Naive thymus-derived CD4-positive, alpha-beta T cell (primary cell): ENCODE measurements at places on chromosomes 3 and 15.

DNA sequence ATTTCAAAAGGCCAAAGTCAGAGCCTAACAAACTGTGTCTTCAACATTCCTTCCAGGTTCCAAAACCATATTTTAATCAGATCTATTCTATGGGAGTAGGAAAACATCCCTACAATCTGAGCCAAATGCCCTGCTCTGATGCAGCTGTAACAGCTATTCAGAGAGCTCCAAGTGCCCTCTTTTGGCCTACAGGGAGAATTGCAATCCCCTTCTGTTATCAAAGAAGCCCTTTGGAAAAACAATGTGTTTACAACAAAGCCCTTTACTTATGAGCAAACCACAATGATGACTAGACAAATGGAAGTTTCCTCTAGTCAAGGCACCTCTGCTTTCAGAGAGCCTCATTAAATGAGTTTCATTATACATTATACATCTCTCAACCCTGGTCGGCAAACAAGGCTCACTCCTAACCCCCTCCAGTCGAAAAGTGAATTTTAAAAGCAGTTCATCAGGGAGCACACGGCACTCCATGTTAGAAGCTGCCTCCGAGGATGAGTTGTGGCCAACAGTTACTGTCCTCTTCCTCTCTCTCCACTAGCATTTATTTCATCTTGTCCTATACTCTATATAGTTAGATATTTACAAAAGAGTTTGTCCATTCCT lies 42.6 kb upstream of the TMCO5A start:
- DNase-seq, result no peak
- H3K27ac ChIP-seq, result no peak overlapping the region
- H3K27me3 ChIP-seq, result no peaks in the 10 kb centered on the region

GRCh38 chr3:66397745-66398144 lies 103.1 kb downstream of the LRIG1 start:
- H3K4me3 ChIP-seq, result no peak overlapping the region
- H3K27ac ChIP-seq, result no peak overlapping the region
- H3K36me3 ChIP-seq, result no peaks in the 10 kb centered on the region
- no peak for DNase-seq
- H3K4me1 ChIP-seq, result peaks cover 19% of the 10 kb centered on the region

DNA sequence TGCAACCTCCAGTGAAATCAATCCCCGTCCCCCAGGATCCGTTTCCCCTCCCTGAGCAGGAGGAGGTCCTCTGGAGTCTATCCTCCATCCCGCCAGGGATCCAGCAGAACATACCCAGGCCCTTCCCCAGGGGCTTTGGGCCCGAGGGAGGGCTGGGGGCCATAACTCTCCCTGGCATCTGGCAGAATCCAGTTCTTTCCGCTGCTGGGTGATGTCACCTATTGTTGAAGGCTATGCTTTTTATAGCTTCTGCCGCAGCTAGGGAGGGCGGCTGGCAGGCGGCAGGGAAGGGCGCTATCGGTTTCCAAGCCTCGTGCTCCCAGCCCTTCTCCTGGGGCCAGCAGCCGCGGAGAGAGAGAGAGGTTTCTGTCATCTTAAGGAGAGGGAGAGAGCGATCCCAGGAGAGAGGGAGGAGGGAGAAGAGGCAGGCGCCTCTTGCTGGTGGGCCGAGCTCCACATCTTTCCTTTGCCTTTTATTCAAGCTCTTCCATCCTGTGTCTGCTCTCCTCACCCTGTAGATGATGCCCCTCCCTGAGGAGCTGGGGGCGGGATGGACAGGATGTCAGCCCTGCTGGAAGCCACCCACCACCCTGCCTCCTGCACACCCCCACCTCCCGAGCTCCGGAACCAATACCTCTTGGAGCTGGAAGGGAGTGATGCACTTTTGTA lies 120.1 kb downstream of the ANP32A start:
- H3K4me1 ChIP-seq, result no peaks in the 10 kb centered on the region
- H3K36me3 ChIP-seq, result no peaks in the 10 kb centered on the region
- no peak for DNase-seq
- H3K27ac ChIP-seq, result no peak overlapping the region
- H3K4me3 ChIP-seq, result no peak overlapping the region
- H3K27me3 ChIP-seq, result no peaks in the 10 kb centered on the region

- H3K4me1 ChIP-seq, result no peaks in the 10 kb centered on the region
- no peak overlapping the region for H3K4me3 ChIP-seq
- H3K36me3 ChIP-seq, result no peaks in the 10 kb centered on the region
Measured at GRCh38 chr3:66039590-66039887, 821 bp upstream of the MAGI1 start.

DNA sequence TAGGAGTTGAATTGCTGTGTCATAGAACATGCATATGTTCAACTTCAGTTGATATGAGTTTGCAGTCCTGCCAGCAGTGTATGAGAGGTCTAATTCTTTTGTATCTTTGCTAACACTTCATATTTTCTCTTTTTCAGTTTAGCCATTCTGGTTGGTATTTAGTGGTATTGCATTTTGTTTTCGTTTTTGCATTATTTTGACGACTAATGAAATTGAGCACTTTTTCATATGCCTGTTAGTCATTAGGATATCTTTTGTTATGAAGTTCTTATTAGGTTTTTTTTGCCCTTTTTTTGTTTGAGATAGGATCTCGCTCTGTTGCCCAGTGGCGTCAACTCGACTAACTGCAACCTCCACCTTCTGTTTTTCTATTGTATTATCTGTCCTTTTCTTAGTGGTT lies 9.2 kb downstream of the TRIP4 start:
- H3K27me3 ChIP-seq, result no peaks in the 10 kb centered on the region
- no peak for DNase-seq
- no peak overlapping the region for H3K27ac ChIP-seq
- H3K4me3 ChIP-seq, result no peak overlapping the region

DNA sequence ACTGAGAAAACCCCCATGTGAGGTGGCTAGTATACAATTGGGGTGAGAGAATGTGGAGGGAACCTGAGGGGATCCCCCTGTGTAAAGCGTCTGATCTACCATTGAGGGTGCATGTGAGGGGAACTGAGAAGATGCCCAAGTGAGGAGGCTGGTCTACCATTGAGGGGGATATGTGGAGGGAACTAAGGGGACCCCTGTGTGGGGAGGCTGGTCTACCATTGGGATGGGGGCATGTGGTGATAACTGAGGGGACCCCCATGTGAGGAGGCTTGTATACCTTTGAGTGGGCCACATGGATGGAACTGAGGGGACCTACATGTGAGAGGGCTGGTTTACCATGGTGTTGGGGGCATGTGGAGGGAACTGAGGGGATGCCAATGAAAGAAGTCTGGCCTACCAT lies 160.8 kb downstream of the FBLN2 start:
- no peak for DNase-seq
- no peaks in the 10 kb centered on the region for H3K36me3 ChIP-seq
- no peaks in the 10 kb centered on the region for H3K4me1 ChIP-seq
- no peaks in the 10 kb centered on the region for H3K27me3 ChIP-seq
- no peak overlapping the region for H3K27ac ChIP-seq

DNA sequence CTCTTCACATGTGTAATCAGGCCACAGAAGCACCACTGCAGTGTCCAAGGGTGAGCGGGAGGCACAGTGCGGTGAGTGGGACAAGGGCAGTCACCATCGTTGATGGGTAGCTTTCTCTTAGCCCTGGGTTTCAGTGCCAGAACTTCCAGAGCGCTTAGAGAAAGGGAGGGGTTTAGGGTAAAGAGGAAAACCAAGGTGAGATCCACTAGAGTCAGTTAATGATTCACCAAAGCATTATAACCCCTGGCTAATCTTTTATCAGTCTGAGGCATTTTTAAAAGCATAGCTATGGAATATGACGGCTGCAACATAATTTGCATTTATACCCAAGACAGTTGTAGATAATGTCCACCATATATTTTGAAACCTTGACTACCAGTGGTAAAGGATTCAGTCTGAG lies 94.8 kb downstream of the SHQ1 start:
- no peaks in the 10 kb centered on the region for H3K27me3 ChIP-seq
- DNase-seq, result no peak
- no peaks in the 10 kb centered on the region for H3K36me3 ChIP-seq
- peaks cover 17% of the 10 kb centered on the region for H3K4me1 ChIP-seq

- H3K4me3 ChIP-seq, result no peak overlapping the region
- H3K4me1 ChIP-seq, result no peaks in the 10 kb centered on the region
- H3K36me3 ChIP-seq, result no peaks in the 10 kb centered on the region
- H3K27me3 ChIP-seq, result no peaks in the 10 kb centered on the region
- H3K27ac ChIP-seq, result no peak overlapping the region
Measured at GRCh38 chr3:139928708-139929505, 6.1 kb upstream of the CLSTN2 start.

- no peaks in the 10 kb centered on the region for H3K27me3 ChIP-seq
- H3K4me3 ChIP-seq, result no peak overlapping the region
- no peak for DNase-seq
- H3K27ac ChIP-seq, result no peak overlapping the region
Measured at GRCh38 chr15:91635641-91636040, 217.9 kb upstream of the SLCO3A1 start.

GRCh38 chr3:76969996-76970615 lies 69.8 kb upstream of the ROBO2 start:
- DNase-seq, result no peak
- H3K27ac ChIP-seq, result no peak overlapping the region
- H3K4me3 ChIP-seq, result no peak overlapping the region
- H3K4me1 ChIP-seq, result no peaks in the 10 kb centered on the region
- no peaks in the 10 kb centered on the region for H3K36me3 ChIP-seq
- no peaks in the 10 kb centered on the region for H3K27me3 ChIP-seq

DNA sequence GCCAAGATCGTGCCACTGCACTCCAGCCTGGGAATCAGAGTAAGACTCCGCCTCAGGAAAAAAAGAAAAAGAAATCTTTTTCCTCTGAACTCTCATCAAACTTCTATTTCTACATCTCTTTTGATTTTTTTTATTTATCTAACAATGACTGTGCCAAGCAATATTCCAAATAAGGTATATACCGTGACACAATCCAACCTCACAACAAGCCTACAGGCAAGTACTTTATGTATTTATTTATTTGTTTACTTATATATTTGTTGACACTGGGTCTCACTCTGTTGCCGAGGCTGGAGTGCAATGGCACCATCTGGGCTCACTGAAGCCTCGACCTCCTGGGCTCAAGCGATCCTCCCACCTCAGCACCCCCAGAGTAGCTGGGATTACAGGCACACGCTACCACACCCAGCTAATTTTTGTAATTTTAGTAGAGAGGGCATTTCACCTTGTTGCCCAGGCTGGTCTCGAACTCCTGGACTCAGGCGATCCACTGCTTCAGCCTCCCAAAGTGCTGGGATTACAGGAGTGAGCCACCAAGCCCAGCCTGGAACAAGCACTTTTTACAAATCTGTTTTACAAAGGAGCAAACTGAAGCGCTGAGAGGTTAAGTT lies 94.9 kb upstream of the CHD2 start:
- no peak for DNase-seq
- peaks cover 5% of the 10 kb centered on the region for H3K4me1 ChIP-seq
- no peaks in the 10 kb centered on the region for H3K27me3 ChIP-seq
- H3K36me3 ChIP-seq, result no peaks in the 10 kb centered on the region

DNA sequence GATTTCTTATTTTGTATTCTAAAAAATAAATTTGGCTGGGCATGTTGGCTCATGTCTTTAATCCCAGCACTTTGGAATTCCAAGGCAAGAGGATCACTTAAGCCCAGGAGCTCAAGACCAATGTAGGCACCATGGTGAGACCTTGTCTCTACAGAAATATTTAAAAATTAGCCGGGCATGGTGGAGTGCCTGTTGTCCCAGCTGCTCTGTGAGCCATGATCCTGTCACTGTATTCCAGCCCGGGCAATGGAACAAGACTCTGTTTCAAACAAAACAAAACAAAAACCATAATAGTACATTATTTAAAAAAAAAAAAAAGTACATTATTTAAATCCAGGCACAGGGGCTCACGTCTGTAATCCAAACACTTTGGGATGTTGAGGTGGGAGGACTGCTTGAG lies 5.5 kb upstream of the RTF1 start:
- no peaks in the 10 kb centered on the region for H3K36me3 ChIP-seq
- H3K27ac ChIP-seq, result no peak overlapping the region
- H3K4me3 ChIP-seq, result no peak overlapping the region
- no peaks in the 10 kb centered on the region for H3K4me1 ChIP-seq

DNA sequence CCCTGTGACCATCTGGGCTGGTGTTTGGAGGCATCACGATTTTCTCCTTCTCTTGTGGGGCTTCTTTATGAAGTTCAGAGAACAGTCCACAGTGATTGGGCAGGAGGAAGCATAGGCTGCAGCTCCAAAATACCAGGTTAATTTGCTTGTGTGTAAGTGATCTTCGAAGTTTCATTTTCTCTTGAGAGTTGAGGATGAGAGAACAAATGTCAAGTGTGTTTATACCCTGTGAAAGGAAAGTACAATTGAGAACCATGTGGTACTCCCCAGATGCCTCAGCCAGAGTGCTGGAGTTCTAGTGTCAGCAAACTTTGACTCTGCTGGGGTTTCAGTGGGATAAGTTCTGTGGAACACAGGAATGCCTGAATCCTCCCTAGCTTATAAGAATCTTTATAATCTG lies 357.1 kb upstream of the CFAP20DC start:
- no peak overlapping the region for H3K27ac ChIP-seq
- H3K36me3 ChIP-seq, result no peaks in the 10 kb centered on the region
- peaks cover 8% of the 10 kb centered on the region for H3K4me1 ChIP-seq
- H3K27me3 ChIP-seq, result no peaks in the 10 kb centered on the region
- DNase-seq, result no peak

GRCh38 chr3:113097960-113098447 lies 107.2 kb downstream of the GTPBP8 start:
- no peaks in the 10 kb centered on the region for H3K4me1 ChIP-seq
- no peaks in the 10 kb centered on the region for H3K36me3 ChIP-seq
- H3K4me3 ChIP-seq, result no peak overlapping the region
- H3K27me3 ChIP-seq, result no peaks in the 10 kb centered on the region
- no peak overlapping the region for H3K27ac ChIP-seq

- no peak for DNase-seq
- no peak overlapping the region for H3K4me3 ChIP-seq
- no peaks in the 10 kb centered on the region for H3K4me1 ChIP-seq
- no peaks in the 10 kb centered on the region for H3K36me3 ChIP-seq
- H3K27me3 ChIP-seq, result no peaks in the 10 kb centered on the region
- no peak overlapping the region for H3K27ac ChIP-seq
Measured at GRCh38 chr3:71525391-71525790, 58.1 kb downstream of the FOXP1 start.

- no peaks in the 10 kb centered on the region for H3K4me1 ChIP-seq
- no peaks in the 10 kb centered on the region for H3K36me3 ChIP-seq
- DNase-seq, result no peak
- H3K27me3 ChIP-seq, result no peaks in the 10 kb centered on the region
Measured at GRCh38 chr3:151011427-151011826, 38.9 kb upstream of the CLRN1 start.

GRCh38 chr15:52717924-52718323 lies 38.7 kb upstream of the ATOSA start:
- no peak for DNase-seq
- no peaks in the 10 kb centered on the region for H3K36me3 ChIP-seq
- H3K27me3 ChIP-seq, result no peaks in the 10 kb centered on the region

GRCh38 chr3:156630081-156630772 lies 44.2 kb upstream of the TIPARP start:
- H3K27me3 ChIP-seq, result no peaks in the 10 kb centered on the region
- H3K36me3 ChIP-seq, result no peaks in the 10 kb centered on the region
- H3K27ac ChIP-seq, result no peak overlapping the region

GRCh38 chr3:59234884-59235633 lies 185.2 kb upstream of the CFAP20DC start:
- H3K27me3 ChIP-seq, result no peaks in the 10 kb centered on the region
- peaks cover 11% of the 10 kb centered on the region for H3K4me1 ChIP-seq
- H3K27ac ChIP-seq, result no peak overlapping the region
- H3K4me3 ChIP-seq, result no peak overlapping the region
- H3K36me3 ChIP-seq, result no peaks in the 10 kb centered on the region

- H3K4me1 ChIP-seq, result no peaks in the 10 kb centered on the region
- no peaks in the 10 kb centered on the region for H3K36me3 ChIP-seq
- H3K4me3 ChIP-seq, result no peak overlapping the region
- DNase-seq, result no peak
Measured at GRCh38 chr3:61985020-61985419, 388.3 kb downstream of the FEZF2 start.
